ENCODE measurements at places on chromosomes 12 and 14. TPM values are rescaled to one million over a fixed set of nuclear protein-coding genes. Genes with fewer than 3 reads are reported as not detected.

DNA sequence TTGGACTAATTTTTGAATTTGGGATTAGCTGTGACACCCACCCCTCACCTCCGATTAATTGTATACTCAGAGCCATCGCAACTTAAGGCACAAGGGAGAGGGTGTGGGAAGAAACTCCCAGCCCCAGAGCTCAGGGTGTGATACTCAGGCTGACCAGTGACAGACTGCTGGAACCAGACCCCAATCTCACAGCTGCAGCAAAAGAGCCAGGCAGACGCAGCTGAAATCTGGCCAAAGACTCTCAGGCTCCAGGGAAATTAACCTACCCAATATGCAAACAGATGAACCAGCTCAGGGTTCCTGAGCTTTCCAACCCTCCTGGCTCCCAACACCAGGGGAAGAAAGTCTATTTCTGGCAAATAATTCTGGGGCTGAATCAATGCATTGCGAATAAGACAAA lies 30.5 kb downstream of the ANAPC7 start:
- H3K36me3 ChIP-seq = peaks cover 33% of the 10 kb centered on the region
- H3K4me3 ChIP-seq = no peak overlapping the region
- DNase-seq = peak; percentile 72
- H3K27me3 ChIP-seq = no peaks in the 10 kb centered on the region

DNA sequence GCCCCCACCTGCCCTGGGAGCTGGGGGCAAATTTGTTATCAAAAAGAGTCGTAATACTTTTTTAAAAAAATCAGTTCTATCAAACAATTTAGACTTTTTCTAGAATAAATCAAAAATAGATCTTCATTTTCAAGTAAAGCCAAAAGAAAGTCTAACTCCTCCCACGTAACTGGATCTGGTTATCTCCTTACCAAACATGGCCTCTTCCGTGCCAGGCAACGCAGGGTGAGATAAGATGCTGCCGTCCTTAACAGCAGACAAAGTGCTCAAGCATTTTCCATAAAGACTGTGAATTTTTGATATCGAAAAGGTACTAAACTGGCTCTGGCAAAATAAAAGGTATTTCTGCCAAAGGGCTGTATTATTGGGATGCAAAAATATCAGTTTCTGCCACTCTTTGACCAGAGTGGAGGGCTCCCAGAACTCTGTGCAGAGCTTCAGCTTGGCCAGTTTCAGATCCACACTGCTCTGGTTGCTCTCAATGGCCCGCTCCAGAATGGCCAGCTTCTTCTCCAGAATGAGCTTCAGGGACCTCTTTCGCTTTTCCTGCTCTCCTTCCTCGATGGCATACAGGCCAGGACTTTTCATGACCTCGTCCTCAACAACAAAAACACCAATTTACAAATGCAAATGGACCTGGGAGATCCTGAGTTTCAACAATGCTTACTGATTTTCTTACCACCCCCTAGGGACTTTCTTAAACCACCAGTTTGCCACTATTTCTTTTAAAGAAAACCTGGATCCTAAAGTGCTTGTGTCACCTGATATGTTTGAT lies 29.0 kb downstream of the NRDE2 start:
- DNase-seq = no peak
- H3K27me3 ChIP-seq = no peaks in the 10 kb centered on the region
- no peaks in the 10 kb centered on the region for H3K36me3 ChIP-seq
- H3K4me3 ChIP-seq = no peak overlapping the region
- H3K4me1 ChIP-seq = peaks cover 7% of the 10 kb centered on the region

DNA sequence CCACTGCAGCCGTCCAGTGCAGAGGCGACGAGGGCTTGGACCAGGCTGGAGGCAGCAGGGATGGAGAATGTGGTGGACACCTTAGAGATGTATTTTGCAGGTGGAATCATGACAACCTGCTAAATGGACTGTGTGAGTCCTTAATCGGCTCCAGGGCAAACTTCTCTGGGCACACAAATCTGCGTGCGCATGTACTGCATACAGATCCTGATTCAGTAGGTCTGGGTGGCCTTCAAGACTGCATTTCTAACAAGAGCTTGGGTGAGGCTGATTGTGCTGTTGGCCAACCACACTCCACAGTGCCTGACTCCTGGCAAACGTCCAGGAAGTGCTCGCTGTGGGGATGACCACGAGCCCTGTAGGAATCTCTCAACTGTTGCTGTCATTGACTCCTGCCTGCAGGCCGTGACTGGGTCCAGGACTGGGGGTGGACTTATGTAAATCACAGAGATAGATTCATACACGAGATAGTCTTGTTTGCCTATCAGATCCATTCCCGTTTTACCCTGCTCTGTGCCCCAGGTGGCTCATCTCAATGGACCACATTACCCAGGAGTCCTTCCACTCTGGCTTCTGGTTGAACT lies 27.2 kb downstream of the JDP2 start:
- no peak overlapping the region for H3K4me3 ChIP-seq
- H3K4me1 ChIP-seq = peaks cover 93% of the 10 kb centered on the region
- no peaks in the 10 kb centered on the region for H3K36me3 ChIP-seq
- no peaks in the 10 kb centered on the region for H3K27me3 ChIP-seq
- no peak for DNase-seq

Gene TMEM63C
- 27.0 TPM for total RNA-seq

Gene FBXO21
- total RNA-seq = 62.4 TPM

GRCh38 chr12:2169489-2169888 lies 116.7 kb downstream of the CACNA1C start:
- H3K4me3 ChIP-seq = no peak overlapping the region
- DNase-seq = no peak
- H3K27ac ChIP-seq = no peak overlapping the region
- no peaks in the 10 kb centered on the region for H3K27me3 ChIP-seq

Gene HOXC9
- total RNA-seq = not detected

- H3K4me1 ChIP-seq = peaks cover 76% of the 10 kb centered on the region
- H3K27ac ChIP-seq = peak overlapping the region; percentile 99
- no peaks in the 10 kb centered on the region for H3K36me3 ChIP-seq
- no peaks in the 10 kb centered on the region for H3K27me3 ChIP-seq
- no peak overlapping the region for H3K4me3 ChIP-seq
- DNase-seq = no peak
These were observed 27.6 kb upstream of the KRT78 start for GRCh38 chr12:52876372-52876771.

GRCh38 chr14:59154373-59154772 lies 34.1 kb upstream of the DAAM1 start:
- no peaks in the 10 kb centered on the region for H3K36me3 ChIP-seq
- H3K27ac ChIP-seq = no peak overlapping the region
- H3K4me1 ChIP-seq = peaks cover 6% of the 10 kb centered on the region

DNA sequence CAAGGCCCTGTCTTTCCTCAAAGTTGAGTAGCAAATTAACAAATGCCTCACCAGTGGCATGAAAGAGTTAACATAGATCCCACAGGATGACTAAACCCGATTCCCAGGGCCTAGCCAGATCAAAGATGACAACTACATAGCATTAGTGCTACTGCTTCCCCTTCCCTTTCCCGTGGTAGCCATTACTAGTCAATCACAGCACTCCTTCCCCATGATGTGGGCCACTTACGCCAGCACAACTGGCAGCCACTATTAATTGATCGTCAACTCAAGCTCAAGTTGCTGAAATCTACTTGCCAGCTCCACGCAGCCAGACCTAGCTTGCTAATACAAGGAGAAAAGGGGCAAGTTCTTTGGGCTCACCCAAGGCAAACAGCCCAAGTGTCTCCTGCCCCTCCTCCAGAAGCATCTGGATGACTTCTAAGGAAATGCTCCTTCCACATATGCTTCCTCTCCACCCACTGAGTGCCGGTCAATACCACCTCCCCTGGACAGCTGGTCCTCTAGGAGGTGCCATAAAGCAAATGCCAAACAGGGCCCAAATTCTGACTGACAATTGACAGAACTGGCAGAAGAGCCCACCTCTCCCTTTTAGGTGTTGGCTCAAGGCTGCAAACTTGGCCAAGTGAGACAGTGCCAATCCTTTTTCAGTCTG lies 72.6 kb downstream of the NUAK1 start:
- no peaks in the 10 kb centered on the region for H3K36me3 ChIP-seq
- no peak overlapping the region for H3K4me3 ChIP-seq
- peak; percentile 76 for DNase-seq
- H3K27me3 ChIP-seq = no peaks in the 10 kb centered on the region
- H3K27ac ChIP-seq = no peak overlapping the region

Gene LALBA
- not detected for total RNA-seq

DNA sequence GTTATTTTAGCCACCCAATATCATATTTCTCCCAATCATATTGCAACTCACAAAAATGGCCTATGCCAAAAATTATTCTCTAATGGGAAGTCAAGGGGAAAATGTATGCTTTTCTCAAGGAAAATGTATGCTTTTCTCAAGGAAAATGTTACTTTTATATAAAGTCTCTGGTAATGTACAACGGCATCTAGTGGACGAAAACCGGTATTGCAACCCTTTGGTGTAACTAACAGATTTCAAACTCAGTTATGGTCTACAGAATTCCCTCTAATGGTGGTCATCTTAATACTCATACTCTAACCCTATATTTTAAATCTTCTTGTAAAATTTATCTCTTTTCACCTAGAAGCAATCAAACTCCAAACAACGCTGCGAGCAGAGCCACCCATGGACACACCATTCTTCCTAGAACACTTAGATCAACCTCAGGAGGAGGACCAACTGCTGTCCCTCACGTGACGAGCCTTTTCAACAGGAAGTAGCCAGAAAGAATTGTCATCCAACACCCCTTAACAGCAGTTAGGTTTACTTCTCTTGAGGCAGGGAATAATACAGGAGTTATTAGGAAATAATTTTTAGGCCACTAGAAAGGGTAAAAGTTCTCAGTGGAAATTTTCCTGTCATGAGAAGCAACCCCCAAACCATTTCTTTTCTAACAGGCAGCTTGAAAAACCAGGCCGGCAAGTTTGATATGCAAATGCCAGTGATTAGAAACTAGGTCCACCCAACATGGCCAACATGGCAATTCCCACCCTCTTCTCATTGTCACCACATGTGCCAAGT lies 20.1 kb downstream of the APOBEC1 start:
- no peaks in the 10 kb centered on the region for H3K4me1 ChIP-seq
- H3K4me3 ChIP-seq = no peak overlapping the region
- H3K27ac ChIP-seq = no peak overlapping the region
- H3K36me3 ChIP-seq = no peaks in the 10 kb centered on the region

- no peaks in the 10 kb centered on the region for H3K36me3 ChIP-seq
- H3K27me3 ChIP-seq = no peaks in the 10 kb centered on the region
- DNase-seq = no peak
- H3K4me1 ChIP-seq = peaks cover 69% of the 10 kb centered on the region
- no peak overlapping the region for H3K4me3 ChIP-seq
- H3K27ac ChIP-seq = peak overlapping the region; percentile 89
These were observed 35.7 kb upstream of the EML1 start for GRCh38 chr14:99757331-99758070.
